ENCODE measurements at places on chromosomes 2 and 18.
A peak's percentile ranks its signal among the peaks of the same experiment; 100 is the strongest.

- DNase-seq: no peak
These were observed 22.4 kb downstream of the ZNF532 start for GRCh38 chr18:58886864-58887612.

GRCh38 chr2:225938991-225939390, 539.5 kb downstream of the NYAP2 start:
- no peak for DNase-seq

DNA sequence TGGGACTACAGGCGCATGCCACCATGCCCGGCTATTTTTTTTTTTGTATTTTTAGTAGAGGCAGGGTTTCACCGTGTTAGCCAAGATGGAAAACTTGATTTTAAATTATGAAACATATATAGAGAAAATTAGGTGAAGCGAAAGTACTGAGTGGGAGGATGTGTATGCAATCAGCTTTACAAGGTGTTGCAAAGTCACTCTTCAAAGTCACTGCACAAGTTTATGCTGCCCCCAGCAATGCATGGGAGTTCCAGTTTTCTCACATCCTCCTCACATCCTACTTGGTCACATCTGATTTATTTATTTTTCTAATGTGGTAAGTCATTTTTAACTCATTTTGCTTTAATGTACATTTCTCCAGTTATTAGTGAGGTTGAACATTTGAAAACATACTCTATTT, 49.2 kb upstream of the CHN1 start:
- DNase-seq: no peak

DNA sequence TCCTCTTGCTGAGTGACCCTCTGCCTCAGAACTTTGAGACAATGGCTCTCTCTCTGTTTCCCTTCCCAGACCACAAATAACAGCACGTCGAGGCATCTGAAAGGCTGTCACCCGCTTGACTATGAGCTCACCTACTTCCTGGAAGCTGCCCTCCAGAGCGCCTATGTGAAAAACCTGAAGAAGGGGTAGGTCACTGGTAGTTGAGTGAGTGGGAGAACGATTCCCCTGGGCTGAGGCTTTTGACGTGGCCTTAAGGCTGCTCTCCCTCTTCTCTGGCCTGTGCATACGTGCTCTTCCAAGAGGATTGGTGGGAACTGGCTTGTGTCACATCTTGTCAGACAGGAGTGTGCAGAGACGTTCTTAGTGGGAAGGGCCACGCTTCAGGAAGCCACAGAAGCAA, 63.1 kb upstream of the MCFD2 start:
- no peak for DNase-seq

- no peak for DNase-seq
These were observed 925.7 kb downstream of the EPHA4 start for GRCh38 chr2:220646424-220646823.

DNA sequence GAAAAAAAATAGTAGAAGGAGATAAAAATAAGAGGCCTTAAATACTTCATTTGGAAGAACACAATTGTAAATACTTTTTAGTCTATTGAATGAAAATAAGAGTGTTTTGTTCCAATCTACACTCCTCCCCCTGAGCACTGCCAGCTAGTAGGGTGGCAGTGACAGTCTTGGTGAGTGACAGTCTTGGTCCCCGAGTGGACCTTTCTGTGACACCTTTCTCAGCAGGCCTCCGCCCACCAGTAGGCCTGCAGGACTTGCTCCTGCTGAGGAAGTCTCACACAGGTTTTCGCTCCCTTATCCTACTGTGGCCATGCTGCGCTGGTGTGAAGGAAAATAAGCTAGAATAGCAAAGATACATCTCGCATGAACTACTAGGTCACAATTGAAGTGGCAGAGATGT, 666.8 kb downstream of the NR4A2 start:
- no peak for DNase-seq

GRCh38 chr18:56083523-56084287, 495.7 kb upstream of the TCF4 start:
- peak; percentile 29 for DNase-seq

Measured in muscle of back (tissue), 13 donors.